ENCODE measurements at places on chromosomes 4 and X.

GRCh38 chr4:82594456-82594855 is 32.7 kb upstream of the TMEM150C start:
- no peak for DNase-seq

DNA sequence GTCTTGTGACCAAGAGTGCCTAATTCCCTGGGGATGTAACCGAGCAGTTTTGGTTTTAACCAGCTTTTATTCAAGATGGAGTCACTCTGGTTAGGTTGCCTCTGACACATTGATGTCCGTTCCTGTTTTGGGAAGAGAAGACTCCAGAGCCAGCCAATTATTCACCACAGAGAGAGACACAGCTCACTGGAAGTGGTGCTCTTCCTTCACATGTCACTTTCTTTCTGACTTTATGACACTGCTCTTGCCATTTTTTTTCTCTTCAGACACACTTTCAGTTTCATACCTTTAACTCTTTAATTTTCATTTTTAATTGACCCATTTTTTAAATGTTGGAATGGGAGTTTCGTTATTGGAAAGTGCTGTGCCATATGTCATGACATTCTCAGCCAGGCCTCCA is 418.4 kb upstream of the FSTL5 start:
- DNase-seq = no peak

GRCh38 chr4:147707892-147708672 is 23.8 kb upstream of the ARHGAP10 start:
- DNase-seq = peak; percentile 41

GRCh38 chrX:44795945-44796450 is 47.8 kb upstream of the DUSP21 start:
- no peak for DNase-seq

DNA sequence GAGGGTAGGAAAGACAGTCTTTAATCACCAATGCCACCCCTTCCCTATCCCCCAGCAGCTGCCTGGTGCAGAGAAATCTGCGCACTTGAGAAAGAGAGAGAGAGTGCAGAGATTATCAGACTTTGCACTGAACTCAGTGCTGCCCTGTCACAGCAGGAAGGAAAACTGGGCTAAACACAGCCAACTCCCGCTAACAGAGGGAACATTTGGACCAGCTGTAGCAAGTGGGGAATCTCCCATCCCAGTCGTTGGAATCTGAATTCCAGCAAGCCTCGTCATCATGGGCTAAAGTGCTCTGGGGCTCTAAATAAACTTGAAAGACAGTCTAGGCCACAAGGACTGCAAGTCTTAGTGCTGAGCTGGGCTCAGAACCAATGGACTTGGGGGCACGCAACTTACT is 168.7 kb downstream of the DLG3 start:
- DNase-seq = no peak

GRCh38 chr4:185219551-185220344 is 10.3 kb downstream of the SNX25 start:
- no peak for DNase-seq

DNA sequence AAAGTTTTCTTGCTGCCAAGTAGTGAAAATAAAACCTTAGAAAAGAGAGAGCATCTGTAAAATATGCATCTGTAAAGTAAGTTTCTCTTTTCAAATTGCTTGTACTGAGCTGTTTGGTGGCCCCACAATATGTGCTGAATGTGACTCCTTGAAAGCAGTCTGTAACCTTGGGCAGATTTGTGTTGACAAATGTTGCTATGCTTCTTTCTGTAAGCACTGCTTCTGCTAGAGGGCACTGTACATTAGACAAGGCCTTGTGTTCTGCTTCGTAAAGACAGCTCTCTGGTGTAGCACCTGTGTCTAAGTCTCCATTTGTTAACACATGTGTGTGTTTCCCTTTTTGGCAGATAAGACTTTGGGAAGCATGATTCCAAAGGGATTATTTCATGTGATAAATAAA is 56.6 kb upstream of the NRK start:
- DNase-seq = no peak

- no peak for DNase-seq
Measured at GRCh38 chrX:103794119-103794518, 17.5 kb downstream of the PLP1 start.

DNA sequence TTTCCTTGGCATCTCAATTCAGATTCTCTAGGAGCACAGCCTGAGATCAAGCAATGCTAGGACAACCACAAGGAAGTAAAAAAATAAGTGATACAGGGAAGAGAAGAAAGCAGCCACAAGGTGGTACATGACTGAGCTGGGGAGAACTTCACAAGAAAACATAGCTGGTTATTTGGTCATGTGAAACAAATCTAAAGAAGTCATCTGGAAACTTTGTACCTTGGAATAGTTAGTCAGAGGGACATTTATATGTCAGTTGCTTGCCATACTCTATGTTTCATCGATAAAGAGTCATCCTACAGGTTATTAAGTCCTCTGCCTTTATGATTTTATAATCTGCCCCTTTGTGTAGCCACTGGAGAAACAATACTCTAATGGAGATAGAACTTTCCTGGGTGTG is 575.1 kb downstream of the IL15 start:
- DNase-seq = no peak

DNA sequence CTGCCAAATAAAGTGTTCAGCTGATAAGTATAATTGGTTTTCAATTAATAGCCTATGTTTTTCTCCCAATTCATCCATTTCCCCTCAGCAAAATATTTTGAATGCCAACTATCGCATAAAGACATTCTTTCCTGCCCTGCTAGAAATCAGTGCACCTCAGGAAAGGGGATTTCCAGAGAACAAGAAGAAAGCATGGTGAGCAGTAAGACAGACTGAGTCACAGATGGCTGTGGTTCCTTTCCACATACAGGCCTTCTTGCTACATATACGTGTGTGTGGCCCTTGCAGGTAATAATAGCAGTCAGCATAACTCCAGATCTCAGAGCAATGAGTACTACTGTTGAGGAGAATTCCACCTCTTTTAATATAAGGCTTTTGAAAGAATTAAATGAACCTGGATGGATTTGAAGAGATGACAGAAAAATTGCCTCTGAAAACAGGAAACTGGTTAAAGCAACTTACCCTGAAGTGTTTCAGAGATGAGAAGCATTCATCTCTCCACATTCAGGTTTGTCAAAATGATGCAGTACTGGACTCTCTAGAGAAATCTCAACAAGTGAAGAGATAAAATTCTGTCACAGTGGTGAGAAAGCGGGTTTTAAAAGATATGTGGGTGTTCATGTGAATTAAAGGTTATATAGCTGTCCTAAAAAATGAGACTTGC is 13.6 kb downstream of the GASK1B start:
- no peak for DNase-seq

GRCh38 chr4:15245006-15245530 is 182.8 kb upstream of the C1QTNF7 start:
- no peak for DNase-seq

DNA sequence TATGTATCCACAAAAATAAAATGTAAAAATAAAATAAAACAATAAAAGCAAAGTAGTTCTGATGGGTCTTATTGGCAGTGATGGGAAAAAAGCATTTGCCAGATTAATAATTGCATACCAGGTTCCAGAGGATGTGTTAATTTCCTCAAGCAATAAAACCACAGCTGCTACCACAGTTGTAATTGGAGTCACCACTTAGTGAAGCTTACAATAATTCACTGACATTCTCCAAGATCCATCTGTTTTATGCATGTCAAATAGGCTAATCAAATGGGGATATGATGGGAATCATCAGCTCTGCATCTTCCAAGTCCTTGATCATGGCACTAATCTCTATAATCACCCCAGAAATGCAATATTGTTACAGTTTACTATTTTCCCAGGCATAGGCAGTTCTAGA is 123.5 kb upstream of the EMCN start:
- no peak for DNase-seq

- no peak for DNase-seq
Measured at GRCh38 chr4:33176566-33176965, 2456.4 kb downstream of the PCDH7 start.

GRCh38 chr4:13627178-13627605 is 333 bp downstream of the BOD1L1 start:
- no peak for DNase-seq

DNA sequence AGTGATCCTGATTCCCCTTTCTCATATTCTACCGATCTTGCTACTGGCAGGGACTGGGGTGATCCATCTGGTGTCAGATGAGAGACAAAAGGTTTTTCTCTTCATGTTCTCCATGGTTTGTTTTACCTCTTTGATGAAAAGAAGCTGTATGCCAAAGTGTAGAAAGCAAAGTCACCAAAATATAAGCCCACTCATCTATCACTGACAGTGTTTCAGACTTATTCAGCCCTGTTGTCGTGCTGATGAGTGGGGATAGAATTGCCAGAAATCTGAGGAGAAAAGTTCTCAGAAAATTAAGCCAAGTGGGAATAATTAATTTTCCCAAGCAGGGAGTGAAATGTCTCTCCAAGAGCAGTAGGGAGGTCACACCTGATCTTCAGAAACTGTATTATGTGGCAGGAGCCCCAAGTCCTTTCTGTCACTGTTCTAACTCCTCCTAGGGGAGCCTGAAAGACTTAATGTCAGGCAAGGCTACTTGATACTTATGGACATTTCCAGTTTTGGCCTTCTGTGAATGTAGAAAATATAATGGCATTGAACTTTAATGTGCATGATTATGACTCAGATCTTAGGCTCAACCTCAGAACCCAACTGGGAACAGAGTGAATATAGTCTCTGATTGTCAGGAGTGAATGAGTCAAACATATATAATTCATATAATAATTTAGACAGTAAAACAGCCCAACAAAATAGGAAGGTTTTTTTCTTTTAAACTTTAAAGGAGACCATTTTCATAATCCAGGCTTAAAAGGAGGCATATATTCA is 298.1 kb downstream of the ANKRD50 start:
- no peak for DNase-seq

DNA sequence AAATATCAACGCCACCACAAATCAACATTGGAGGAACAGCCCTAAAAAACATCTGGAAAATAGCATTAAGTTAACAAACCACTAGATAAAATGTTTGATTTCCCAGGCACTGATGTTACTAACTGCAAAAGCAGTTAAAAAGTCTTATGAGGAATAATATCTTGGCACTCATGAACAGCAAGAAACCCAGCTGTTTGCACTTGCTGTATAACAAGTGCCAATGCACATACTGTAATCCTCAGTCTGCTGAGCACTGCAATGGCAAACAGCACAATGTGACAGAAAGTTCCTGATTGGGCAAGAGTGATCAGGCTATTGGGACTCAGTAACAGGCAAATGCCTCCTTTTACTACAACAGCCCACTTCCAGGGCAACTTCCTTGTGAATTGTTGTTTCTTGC is 20.8 kb upstream of the SEC24B start:
- no peak for DNase-seq

- peak; percentile 66 for DNase-seq
Measured at GRCh38 chrX:133838761-133839676, 146.4 kb downstream of the GPC3 start.

DNA sequence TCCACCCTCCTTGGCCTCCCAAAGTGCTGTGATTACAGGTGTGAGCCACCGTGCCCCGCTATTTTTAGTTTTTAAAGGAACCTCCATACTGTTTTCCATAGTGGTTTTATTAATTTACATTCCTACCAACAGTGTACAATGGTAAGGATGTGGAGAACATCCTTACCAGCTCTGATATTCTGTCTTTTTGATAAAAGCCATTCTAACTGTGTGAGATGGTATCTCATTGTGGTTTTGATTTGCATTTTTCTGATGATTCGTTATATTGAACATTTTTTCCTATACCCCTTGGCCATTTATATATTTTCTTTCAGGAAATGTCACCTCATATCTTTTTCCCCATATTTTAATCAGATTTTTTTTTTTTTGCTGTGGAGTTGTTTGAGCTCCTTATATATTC is 14.2 kb upstream of the TLR2 start:
- DNase-seq = no peak

DNA sequence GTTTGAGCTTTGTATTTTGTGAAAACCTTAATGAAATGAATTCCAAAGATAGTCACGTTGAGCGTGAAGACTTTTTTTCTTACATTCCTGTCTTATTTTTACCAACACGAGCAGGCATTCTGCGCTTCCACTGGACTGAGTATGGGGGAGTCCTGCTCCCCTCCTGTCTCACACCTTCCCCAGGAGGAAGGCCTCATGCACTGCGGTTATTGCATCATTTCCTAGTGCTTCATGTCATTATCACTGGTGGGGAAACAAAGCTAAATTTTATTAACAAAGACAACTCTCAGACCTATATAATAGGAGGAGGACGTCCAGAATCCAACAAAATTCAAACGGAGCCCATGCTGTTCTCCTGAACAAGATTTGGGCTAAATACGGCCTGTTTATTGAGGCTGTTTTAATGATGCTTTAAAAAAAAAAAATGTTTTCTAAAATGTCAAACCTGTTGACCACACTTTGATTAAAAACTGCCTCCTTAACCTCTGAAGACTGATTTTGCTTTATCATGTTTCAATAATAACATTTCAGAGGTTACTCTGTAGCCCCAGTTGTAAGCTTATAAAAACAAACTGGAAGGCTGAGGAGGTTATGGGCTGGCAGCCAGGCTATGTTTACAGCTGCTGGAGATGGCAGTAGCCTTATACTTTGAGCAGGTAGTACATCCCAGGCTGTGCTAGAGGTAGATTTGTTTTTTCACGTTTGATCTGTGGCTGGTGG is 118.0 kb downstream of the SOWAHB start:
- no peak for DNase-seq

DNA sequence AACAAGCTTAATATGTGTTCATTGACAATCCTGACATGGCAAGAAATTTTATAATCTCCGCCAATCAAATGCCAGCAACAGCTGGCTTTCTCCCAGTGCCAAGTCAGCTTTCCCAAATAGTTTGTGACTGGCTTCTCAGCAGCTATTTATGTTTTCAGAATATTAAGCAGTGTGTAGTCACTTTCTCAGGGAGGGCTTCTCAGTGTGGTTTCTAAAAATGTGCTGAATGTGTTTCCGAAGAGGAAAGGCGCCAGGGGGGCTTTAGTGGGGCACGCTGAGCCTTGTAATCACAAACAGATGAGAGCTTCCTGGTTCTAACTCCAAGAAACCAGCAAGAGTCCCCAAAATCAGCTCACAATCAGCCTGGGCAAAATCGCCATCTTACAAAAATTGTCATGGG is 258.7 kb upstream of the CPEB2 start:
- DNase-seq = no peak

DNA sequence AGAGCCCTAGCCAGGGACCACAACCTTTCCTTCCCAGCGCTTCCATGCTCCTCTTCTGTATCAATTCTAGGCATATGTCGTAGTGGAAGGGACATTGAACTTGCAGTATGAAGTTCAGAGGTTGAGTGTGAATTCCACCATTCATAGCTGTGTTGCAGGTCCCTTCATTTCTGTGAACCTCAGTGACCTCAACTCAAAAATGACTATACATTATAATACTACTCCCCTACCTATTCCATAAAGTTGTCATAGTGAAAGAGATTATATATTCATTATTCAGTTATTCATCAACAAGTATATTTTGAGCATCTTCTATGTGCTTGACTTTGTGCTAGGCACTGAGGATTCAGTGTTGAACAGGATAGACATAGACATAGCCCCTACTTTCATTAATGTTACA is 28.0 kb downstream of the SH3BGRL start:
- DNase-seq = no peak

Data from Calu3 (cell line).